Stimulated activated CD8-positive, alpha-beta memory T cell treated with anti-CD3 and anti-CD28 coated beads, Interleukin-4, amount 100 ng/mL, for 48 hours (primary cell): ENCODE measurements at places on chromosomes 3 and 15.
A peak's percentile ranks its signal among the peaks of the same experiment; 100 is the strongest.

- no peak for DNase-seq
Measured at GRCh38 chr15:25056484-25057425, 102.0 kb downstream of the SNRPN start.

- no peak for DNase-seq
Measured at GRCh38 chr15:77497110-77497737, 76.5 kb downstream of the HMG20A start.

DNA sequence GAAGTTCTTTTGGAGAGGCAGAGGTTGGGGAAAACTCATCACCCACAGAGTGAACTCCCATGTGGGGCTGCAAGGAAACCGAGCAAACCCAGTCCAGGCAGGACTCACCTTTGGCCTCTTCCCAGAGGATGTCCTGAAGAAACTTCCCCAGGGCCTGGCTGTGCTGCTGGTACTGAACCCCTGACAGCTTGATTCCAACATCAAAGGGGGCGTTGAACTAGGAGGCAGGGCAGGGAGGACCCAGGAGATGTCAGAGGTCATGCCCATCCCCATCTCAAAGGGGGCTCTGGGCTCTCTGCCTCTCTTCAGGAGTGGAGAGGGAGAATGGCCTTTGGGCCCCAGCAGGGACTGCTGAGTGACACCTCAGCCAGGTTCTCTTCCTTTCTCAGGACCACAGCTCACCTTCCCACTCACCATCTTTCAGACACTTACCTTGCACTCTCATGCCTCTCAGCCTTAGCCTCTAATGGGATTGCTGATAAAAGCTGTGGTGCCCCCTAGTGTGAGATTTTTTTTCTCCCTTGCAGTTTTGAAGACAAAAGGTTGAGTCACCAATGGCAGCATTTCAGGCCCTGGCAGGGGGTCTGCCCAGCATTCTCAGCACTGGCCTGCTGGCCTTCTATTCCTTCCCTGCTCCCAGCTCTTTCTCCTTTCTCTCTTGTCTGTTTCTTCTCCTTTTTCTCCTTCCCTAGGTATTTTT lies 6.0 kb downstream of the GHRL start:
- DNase-seq: no peak

- DNase-seq: no peak
Measured at GRCh38 chr3:42012383-42012934, 50.6 kb upstream of the ULK4 start.

- DNase-seq: no peak
Measured at GRCh38 chr3:184884359-184885017, 72.5 kb downstream of the VPS8 start.

GRCh38 chr3:157280786-157281185 lies 120.8 kb upstream of the CCNL1 start:
- no peak for DNase-seq

GRCh38 chr3:87370007-87370406 lies 93.6 kb upstream of the POU1F1 start:
- DNase-seq: no peak

- DNase-seq: no peak
Measured at GRCh38 chr3:10373686-10374261, 52.9 kb upstream of the SEC13 start.

DNA sequence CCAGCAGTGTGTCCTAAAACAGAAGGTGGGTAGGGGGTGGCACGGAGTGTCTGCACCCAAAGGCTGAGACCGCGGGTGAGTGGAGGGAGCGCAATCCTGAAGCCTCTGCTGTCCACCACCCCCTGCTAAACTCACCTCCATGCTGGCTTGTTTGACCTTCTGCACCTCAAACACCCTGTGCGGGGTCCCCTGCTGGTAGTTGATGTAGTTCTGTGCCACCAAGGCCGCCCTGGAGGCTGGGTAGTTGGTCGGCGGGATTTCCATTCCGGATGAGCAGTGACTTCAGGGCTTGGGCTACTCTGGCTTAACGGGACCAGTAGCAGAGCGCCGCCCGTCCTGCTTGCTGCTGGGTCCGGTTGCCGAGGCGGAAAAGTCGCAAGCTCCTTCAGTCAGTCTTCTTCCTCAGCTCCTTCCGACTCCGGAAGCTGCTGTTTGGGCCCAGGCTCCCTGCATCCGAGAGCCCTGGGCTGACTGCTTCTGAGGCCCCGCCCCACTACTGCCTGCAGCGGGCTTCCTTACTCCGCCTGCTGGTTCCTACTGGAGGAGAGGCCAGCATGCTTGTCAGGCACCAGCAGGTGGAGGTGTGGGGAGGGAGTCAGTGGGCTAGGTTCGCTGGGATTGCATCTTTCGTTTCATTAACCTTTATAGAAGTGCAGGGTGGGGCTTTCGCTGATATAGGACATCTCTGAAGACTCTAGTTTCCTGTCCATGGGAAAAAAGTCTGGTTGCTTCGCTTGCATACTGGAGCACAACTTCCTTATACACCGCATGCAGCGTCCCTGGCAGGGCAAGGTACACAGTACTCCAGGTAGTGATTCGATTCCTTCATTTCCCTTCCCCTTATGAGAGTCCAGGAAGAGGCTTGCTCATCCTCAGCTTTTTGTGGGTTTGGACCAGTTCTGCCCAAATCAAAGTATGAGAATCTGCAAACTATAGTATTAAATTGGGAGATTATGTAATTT lies at the start of gene LXN:
LXN (minus strand) TSS at position 434 of the 962 bp plus-strand sequence; CDS start at position 264, 170 bp downstream.
- peak; percentile 82 for DNase-seq

DNA sequence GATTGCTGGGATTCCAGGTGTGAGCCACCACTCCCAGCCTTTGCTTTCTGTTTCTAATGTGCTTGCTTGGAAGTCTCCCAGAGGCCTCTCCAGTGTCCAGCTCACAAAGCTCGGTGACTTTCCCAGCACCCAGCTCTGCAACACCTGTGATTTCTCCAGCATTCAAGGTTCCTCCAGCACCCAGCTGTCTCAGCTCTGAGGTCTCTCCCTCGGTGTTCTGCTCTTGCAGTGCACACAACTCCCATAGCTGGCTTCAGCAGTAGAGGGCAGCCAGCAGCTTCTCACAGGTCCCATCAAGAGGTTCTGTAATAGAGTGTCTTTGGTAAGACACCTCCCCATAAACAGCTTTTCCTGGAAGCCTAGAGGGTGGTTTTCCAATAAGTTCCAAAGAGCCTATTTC lies 75.1 kb downstream of the GRM7 start:
- DNase-seq: no peak

DNA sequence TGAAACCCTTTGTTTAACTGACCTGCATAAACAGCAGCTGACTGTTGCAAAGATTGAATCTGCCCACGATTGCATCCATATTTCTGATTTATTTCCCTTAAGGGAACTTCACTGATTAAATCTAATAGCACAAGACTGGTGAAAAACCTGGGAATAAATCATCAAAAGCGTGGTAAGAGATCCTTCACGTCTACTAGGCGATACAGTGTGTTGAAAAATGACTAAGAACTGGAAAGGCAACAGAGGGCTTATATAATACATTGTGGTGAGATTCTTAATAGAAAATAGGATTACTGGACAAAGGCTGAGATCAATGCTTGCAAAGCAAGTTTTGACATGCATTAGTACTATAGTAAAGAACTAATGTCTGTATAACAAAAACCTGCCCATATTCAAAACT lies 49.0 kb downstream of the POLQ start:
- DNase-seq: no peak

- peak; percentile 44 for DNase-seq
Measured at GRCh38 chr3:183430325-183430957, 2.0 kb upstream of the MCF2L2 start.

DNA sequence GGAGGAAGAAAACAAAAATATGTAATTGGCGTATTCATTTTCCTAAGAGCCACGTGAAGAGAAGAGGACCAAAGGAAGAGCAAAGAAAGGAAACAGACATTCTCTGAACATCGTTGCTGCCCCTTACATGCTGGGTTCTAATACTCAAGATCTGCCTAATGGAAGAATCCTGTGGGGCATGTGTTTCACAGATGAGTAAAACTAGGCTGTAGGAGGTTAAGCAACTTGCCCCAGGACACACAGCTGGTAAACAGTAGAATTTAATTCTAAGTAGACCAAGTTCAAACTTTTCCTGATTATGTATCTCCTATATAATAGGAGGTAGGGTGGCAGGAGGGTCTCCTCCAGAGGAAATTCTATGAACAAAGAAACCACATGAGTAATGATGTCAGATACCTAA lies 106.1 kb upstream of the TNFAIP8L3 start:
- DNase-seq: no peak

DNA sequence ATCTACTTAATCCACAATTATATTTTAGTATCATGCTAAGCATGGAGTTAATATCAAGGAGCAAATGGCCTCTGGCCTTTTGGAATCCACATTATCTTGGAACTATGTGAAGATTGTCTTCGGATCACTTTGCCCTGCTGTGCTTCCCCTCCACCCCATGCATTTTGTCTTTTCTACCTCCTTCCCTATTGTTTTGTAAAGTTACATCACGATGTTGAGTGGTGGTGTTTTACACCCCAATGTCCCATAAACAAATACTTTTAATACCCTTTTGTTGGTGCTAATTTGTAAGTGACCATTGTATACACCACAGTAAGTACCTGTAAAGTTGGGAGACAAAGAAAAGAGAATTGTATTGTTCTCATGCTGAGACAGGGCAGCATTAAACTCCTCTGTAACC lies 258.4 kb upstream of the ZNF717 start:
- DNase-seq: no peak

DNA sequence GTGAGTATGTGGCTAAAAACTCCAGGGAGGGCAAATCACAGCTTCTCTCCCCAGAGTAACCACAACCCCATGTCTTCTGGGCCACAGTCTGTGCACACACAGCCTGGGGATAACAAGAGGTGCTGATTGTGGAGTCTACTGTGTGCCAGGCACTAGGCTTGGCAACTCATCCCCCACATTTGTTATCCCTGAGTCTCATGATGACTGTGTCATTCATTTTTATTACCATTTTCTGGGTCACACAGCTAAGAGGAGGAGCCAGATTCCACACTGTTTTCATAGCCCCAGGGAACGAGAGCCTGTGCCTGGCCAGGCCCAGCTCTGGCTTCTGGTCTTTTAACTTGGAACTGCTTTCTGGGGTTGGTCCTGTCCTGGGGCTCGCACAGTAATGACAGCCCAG lies 34.5 kb downstream of the ESYT3 start:
- no peak for DNase-seq

- DNase-seq: no peak
Measured at GRCh38 chr3:15120986-15121385, 22.0 kb upstream of the RBSN start.

- DNase-seq: no peak
Measured at GRCh38 chr3:126925411-126926171, 57.3 kb upstream of the PLXNA1 start.

DNA sequence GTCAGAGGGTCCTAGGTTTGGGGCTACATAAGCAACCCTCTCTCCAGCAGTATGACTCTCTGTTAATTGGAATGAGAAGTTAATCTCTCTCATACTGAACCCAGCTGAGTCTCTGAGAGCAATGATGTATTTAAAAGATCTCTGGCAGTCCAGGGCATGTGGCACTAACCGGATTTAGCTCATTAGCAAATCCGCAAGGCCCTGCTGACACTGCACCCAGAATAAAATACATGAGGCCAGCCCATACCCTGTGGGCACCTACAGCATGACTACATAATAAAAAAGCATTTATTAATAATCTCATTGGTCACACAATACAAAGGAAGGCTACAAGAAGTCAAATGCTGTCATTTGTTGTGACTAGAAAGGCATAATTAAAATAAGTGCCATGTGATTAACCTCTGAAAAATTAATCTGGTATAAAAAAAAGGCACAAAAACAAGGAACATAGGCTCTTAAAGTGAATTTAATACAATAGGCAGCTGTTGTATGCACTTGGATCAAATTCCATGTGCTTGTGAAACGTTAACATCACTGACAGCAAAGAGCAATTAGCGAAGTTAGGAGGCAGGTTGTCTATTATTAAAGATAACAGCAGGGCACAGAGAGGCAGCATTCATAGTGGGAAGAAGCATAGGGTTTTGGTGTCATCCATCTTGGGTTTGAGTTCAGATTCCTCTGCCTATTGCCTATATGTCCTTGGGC lies 381.2 kb downstream of the WDR72 start:
- DNase-seq: no peak
